ENCODE measurements at places on chromosomes 2 and 18.

- no peak for DNase-seq
Observed at GRCh38 chr2:128424406-128425171, 105.9 kb upstream of the HS6ST1 start.

DNA sequence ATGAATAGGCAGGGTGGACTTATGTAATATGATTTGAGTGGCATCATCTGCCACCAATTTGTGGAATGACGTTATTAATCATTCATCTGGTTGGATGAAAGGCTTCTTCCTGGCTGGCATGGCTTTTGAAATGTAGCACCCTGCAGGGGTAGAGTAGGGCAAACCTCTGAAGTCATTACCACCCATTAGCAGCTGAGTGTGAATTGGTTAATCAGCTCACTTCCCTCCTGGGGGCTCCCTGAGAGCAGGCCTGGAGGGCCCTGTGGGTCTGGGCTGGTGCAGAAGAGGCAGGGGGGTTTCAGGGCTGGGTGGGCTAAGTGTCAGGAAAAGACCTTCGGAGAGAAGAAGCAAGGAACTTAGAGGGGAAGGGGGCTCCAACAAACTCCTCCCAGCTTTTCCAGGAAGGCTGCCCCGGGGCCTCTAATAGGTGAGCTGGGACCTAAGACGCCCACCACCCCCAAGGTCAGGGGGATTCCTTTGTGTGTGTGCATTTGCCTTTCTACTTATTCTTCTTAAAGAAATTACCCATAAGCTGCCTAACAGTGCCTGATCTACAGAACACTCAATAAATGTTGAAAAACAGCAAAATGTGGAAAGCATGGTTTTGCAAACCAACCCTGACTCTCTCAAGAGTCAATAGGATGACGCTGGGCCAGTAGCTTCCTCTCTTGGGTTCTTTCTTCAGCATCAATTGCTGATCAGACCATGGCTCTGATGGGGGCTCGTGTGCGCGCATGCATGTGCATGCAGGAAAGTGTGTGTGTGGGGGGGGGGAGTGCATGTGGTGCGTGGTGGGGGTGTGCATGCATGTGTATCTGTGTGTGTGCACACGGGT is 49.7 kb upstream of the ZNF516 start:
- no peak for DNase-seq

DNA sequence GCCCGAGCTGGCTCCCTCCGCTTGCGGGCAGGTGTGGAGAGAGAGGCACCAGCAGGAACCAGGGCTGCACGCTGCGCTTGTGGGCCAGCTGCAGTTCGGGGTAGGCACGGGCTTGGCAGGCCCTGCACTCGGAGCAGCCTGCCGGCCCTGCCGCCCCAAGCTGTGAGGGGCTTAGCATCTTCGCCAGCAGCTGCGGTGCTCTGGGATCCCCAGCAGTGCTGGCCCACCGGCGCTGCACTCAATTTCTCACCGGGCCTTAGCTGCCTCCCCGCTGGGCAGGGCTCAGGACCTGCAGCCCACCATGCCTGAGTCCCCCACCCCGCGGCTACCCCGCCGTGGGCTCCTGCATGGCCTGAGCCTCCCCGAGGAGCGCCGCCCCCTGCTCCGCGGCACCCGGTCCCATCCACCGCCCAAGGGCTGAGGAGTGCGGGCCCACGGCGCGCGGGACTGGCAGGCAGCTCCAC is 434.4 kb upstream of the RGPD4 start:
- no peak for DNase-seq

DNA sequence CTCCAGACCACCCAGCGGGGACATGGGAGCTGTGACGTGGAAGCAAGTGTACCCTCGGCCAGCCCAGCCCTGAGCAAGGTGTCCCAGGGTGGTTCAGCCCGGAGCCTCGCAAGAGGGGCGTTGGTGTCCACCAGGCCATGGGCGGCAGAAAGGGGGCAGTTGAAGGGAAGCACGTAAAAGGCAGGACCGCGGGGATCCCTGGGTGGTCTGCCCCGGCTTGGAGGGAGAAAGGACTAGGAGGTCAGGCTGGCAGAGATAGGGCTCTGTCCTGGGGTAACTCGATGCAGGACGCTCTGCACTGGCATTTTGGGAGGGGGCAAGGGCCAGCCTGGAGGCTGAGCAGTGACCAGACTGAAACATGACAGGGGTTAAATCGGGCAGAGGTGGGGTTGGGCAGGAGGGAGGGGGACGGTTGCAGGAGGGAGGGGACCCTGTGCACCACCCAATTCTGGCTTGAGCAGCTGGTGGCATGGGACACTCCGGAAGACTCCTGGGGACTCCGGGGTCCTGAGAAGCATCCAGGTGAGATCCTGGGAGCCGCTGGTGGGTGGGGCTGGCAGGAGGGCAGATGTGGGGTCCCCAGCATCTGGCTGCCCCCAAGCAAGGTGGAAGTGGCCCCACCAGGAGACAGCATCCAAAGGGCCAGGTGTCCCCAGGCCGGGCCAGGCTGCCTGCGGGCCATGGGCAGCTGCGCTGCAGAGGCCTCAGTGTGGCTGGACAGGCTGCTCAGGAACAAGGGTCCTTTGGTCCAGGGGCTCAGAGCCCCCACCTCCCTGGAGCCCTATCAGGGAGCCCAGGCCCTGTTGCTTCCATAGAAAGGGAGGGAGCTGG is 46.8 kb upstream of the GPC1 start:
- DNase-seq, result no peak

- no peak for DNase-seq
Observed at GRCh38 chr2:146994246-146994645, 850.6 kb upstream of the ACVR2A start.

DNA sequence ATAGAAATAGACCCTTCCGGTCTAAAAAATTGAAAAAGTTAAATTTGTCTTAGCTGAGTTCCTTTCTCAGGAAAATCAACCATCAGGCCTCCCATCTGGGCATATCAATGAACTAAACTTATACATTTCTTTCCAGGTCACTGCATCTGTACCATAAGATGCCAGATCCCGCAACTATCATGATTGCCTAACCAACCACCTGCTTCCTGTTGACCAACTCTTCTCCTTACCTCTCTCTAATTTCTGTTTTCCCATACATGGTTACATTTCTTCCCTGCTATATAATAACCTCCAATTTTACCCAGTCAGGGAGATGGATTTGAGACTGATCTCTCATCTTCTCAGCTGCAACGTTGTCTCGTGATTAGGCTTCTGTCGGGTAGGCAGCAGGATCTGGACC is 228.7 kb downstream of the FSIP2 start:
- DNase-seq, result no peak

- DNase-seq, result no peak
Observed at GRCh38 chr18:55283309-55283708, 304.7 kb downstream of the TCF4 start.

DNA sequence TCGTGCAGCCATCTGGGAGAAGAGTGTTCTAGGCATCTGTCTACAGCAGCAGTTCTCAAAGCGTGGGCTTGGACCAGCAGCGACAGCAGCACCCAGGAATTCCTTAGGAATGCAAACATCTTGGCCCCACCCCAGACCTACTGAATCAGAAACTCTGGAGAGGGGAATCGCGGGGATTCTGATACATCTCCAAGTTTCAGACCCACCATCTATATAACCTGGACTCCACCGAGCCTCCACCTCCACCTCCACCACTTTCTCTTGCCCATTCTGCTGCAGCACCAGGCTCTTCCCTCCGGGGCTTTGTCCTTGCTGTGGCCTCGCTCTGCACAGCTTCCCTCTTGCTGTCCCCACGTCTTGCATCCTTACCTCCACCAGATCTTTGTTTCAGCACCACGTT is 256.4 kb downstream of the BCL2 start:
- no peak for DNase-seq

GRCh38 chr18:67694787-67695186 is 178.3 kb upstream of the DSEL start:
- no peak for DNase-seq

DNA sequence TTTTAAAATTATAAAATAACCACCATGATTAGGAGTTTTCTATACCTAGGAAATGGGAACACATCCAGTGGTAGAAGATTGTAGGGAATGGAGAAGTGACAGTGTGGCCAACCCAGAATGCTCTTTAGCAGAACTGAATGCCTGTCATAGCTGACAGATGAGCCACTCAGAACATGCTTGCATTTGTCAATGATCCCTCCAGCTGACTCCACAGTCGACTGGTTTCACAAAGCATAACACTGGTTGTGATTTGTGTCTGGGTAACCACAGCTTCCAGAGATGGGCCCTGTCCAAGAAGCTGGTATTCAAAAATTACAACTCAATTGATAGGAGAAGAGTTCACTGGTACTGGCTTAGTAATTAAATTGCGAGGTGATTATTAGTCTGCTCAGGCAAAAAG is 9.0 kb upstream of the CTIF start:
- no peak for DNase-seq
